ENCODE measurements at places on chromosomes 4 and X.

GRCh38 chr4:60885011-60885410, 315.1 kb upstream of the ADGRL3 start:
- DNase-seq: no peak

DNA sequence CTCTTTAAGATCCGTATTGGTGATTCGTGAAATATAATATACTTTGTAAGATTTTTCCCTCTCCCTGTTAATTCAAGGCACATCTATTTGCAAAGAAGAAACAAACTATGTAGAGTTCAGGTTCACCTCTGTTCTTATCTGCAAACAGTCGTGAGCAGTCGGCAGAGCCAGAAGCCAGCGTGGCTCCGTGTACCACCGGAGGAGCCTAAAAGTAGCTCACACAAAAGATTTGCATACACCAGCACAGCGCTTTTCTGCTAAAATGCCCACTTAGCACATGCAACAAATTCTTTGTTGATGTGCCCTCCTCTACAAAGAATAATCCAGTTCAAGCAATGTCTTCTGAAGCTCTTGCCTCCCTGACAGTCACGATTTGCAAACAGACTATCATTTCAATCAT, 416.0 kb upstream of the TENM3 start:
- no peak for DNase-seq

DNA sequence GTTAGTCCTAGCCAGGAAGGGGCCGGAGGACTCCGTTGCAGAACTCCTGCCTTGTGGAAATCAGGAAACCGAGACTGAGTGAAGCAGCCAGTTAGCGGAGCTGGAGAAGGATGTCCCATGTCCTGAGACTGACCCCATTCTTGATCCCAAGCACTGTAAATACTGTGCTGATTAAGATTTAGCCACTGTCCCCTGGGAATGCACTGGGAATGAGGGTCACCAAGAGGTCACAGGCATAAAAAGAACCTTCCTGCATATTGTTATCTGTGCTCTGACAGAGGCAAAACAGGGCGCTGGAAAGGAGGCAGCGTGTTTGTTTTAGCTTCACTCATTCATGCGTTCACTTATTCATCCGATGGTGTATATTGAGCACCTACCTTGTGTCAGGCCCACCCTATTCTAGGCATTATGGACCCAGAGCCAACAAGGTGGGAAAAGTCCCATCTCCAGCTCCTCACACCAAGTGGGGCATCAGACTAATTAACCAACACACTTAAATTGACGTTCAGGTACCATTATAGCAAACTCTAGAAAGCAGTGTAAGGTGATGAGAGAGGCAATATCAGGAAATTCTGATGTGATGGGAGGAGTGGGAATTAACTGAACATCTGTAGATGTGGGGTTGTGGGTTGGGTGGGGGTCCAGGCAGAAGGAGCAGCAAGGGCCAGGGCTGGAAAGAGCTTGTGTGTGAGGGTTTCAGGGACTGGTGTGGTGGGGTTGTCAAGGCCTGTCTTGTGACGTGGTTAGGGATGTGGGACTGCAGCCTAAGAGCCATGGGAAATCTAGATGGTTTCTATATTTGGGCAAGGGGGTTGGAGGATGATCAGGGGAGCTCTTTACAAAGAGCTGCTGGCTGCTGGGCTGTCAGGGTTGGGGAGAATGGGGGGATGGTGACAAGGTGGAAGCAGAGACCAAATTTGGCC, 10.6 kb upstream of the SLC2A9 start:
- no peak for DNase-seq

- no peak for DNase-seq
These were observed 120.9 kb downstream of the ARHGEF9 start for GRCh38 chrX:63664083-63664482.

DNA sequence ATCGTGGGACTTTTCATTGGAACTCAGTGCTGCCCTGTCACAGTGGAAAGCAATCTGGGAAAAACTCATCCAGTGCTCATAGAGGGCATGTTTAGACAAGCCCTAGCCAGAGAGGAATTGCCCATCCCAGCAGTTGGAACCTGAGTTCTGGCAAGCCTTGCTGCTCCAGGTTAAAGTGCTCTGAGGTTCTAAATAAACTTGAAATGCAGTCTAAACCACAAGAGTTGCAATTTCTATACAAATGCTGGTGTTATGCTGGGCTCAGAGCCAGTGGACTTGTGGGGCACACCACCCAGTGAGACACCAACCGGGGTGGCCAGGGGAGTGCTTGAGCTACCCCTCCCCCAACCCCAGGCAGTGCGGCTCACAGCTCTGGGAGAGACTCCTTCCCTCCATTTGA, 142.8 kb upstream of the PPP1R2C start:
- DNase-seq: no peak

GRCh38 chrX:72313707-72314641, 8.3 kb upstream of the CITED1 start:
- DNase-seq: no peak

Data from stimulated activated CD4-positive, alpha-beta T cell treated with anti-CD3 and anti-CD28 coated beads, TNF-alpha, amount 100 ng/mL, for 1 hour (primary cell).